ENCODE measurements at places on chromosomes 5 and 9.

DNA sequence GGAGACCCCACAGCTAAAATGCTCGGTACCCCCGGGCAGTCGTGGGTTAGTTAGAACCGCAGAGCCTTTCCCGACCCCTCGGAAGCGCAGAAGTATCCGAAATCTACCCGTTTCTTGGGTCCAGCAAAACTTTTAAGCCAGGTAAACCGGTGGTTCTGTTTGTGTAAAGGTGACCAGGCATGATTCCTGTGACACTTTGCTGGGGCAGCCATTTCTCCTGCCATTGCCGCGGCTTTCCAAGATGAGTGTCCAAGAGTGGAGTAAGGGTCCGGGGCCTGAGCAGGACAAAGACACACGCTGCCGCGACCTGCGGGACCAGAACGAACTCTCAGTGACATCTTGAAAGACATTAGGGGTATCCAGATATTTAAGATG, 655 bp downstream of the MARVELD2 start:
- peaks cover under 1% of the 10 kb centered on the region for H3K36me3 ChIP-seq
- peaks cover 9% of the 10 kb centered on the region for H3K4me1 ChIP-seq
- H3K27me3 ChIP-seq: no peaks in the 10 kb centered on the region
- peak overlapping the region; percentile 81 for H3K27ac ChIP-seq
- peak overlapping the region; percentile 83 for H3K4me3 ChIP-seq

- no peak overlapping the region for H3K27ac ChIP-seq
- no peak for DNase-seq
- H3K27me3 ChIP-seq: no peaks in the 10 kb centered on the region
These were observed 6.3 kb downstream of the PJA2 start for GRCh38 chr5:109403469-109403868.

- no peak overlapping the region for H3K27ac ChIP-seq
- no peak overlapping the region for H3K4me3 ChIP-seq
- no peaks in the 10 kb centered on the region for H3K27me3 ChIP-seq
- no peaks in the 10 kb centered on the region for H3K36me3 ChIP-seq
These were observed 75.3 kb downstream of the ADAMTS2 start for GRCh38 chr5:179269781-179270543.

DNA sequence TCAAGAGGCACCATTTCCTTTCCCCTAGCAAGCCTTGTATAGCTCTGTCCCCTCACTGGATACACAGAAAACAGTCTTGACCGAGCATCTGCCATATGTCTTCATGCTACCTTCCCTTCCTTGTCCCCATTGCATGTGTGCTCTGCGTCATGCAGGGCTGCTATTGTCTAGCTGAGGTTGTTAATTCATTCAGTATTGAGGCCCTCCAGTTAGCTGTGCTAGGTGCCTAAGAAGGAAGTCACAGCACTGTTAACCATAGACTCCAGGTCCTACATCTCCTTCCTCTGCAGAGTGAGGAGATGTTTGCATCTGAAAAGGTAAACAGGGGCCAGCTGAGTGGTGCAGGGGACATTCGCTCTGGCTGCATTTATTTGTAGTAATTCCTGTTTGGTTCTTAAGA, 48.2 kb downstream of the SLC1A3 start:
- no peak overlapping the region for H3K4me3 ChIP-seq
- H3K4me1 ChIP-seq: no peaks in the 10 kb centered on the region
- DNase-seq: no peak
- peaks cover 7% of the 10 kb centered on the region for H3K27me3 ChIP-seq
- no peak overlapping the region for H3K27ac ChIP-seq

DNA sequence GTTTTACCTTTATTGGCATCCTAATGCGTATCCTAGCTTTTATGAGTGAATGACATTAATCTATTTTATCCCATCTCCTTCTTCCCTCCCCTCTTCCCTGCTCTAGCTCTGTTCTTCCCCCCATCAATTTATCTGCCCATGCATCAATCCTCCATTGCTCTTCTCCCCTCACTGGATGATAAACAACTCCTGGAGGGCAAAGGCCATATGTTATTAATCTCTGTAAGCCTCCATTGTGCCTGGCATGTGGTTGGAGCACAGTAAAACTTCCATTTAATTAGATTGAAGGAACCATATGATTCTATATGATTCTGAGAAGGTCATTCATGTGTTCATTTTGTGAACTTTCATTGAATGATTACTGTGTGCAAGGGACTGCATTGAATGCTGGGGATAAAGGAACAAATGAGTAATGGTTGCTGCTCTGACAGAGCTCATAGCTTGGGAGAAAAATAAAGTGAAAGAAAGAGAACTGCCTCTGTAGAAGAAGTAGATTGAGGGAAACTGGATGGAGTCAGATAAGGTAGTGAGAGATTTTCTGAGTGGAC, 85.0 kb downstream of the MEGF10 start:
- no peaks in the 10 kb centered on the region for H3K4me1 ChIP-seq
- DNase-seq: no peak
- H3K27ac ChIP-seq: no peak overlapping the region
- no peaks in the 10 kb centered on the region for H3K36me3 ChIP-seq

DNA sequence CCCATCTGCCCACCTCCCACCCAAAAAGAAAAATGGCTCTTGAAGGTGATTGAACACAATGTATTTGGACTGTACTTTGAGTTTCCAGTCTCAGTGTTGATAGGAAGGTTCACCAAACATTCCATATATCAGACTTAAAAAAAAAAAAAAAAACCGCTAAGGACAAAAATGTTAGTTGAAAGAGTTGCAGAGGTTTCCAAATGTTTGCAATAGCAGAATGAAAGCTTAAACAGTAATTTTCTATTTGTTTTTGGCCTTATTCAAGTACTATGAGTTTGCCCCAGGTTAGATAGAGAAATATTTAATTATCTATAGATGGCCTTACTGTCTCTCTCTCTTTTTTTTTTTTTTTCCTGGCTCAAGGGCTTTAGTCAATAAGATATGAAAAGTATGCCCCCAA, 6.1 kb downstream of the LRRTM2 start:
- no peak overlapping the region for H3K4me3 ChIP-seq
- H3K27ac ChIP-seq: no peak overlapping the region
- DNase-seq: no peak
- peaks cover 19% of the 10 kb centered on the region for H3K4me1 ChIP-seq
- H3K36me3 ChIP-seq: no peaks in the 10 kb centered on the region

- H3K27ac ChIP-seq: no peak overlapping the region
- H3K27me3 ChIP-seq: no peaks in the 10 kb centered on the region
- no peaks in the 10 kb centered on the region for H3K4me1 ChIP-seq
- no peak overlapping the region for H3K4me3 ChIP-seq
- DNase-seq: no peak
These were observed 68.4 kb downstream of the SLC25A46 start for GRCh38 chr5:110807169-110807568.

DNA sequence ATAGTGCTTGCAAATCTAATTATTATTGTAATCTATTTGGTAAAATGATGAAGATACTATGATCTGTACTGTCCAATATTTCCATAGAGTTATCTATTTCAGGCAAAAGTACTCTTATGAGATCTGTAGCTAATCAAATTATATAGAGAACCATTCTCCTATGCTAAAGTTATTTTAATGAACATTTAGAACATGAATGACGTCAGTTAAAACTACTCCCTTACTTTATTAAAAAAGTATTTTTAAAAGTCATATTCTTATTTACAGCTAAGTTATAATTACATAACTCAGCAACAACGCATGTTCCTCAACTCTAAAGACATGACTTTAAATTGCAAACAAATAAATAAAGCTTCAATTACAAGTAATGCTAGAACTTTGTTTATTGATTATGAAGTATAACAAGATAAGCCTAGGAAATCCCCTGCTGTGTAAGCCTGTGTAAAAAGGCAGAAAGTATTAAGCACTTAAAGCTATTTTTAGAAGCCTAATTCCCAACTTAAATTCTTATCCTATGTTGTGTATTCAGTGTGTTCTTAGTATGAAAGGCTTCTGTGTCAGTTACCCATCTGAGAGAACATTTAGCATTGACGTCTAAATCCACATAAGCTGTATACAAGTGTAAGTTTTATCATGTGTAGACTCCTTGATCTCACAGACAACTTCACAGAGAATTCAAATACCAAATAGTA, 285.7 kb downstream of the HCN1 start:
- no peak for DNase-seq
- no peaks in the 10 kb centered on the region for H3K27me3 ChIP-seq
- H3K4me1 ChIP-seq: no peaks in the 10 kb centered on the region
- no peak overlapping the region for H3K4me3 ChIP-seq
- H3K27ac ChIP-seq: no peak overlapping the region

- no peaks in the 10 kb centered on the region for H3K4me1 ChIP-seq
- no peaks in the 10 kb centered on the region for H3K27me3 ChIP-seq
- no peak overlapping the region for H3K27ac ChIP-seq
- DNase-seq: no peak
- H3K36me3 ChIP-seq: no peaks in the 10 kb centered on the region
These were observed 386.0 kb upstream of the KLF4 start for GRCh38 chr9:107875571-107875980.

DNA sequence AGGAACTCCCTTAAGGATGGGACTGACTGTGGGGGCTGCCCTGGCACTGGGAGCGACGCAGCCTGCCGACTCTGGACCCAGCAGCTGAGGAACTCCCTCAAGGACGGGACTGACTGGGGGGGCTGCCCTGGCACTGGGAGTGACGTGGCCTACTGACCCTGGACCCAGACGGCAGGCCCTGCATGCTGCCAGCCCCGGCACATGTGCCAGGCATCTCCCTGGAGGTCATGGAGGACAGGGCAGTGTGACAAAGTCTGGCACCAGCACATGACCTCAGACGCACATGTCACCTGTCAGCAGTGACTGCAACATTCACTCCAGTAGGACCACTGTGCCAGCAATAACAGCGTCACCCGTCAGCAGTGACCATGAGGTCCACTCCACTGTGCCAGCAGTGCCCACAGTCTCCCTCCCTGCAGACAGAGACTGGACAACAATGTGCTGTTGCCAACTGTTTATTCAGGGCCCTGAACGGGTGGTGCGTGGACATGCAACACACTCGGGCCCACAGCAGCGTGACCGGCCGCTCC, 4.5 kb downstream of the FBXW5 start:
- H3K36me3 ChIP-seq: peaks cover 7% of the 10 kb centered on the region
- no peak overlapping the region for H3K4me3 ChIP-seq
- no peak overlapping the region for H3K27ac ChIP-seq
- peaks cover 3% of the 10 kb centered on the region for H3K4me1 ChIP-seq
- no peak for DNase-seq

- no peak for DNase-seq
- H3K4me3 ChIP-seq: no peak overlapping the region
- H3K36me3 ChIP-seq: no peaks in the 10 kb centered on the region
- H3K4me1 ChIP-seq: no peaks in the 10 kb centered on the region
- no peaks in the 10 kb centered on the region for H3K27me3 ChIP-seq
- no peak overlapping the region for H3K27ac ChIP-seq
These were observed 5.8 kb upstream of the GPSM1 start for GRCh38 chr9:136321561-136321960.

- peaks cover 15% of the 10 kb centered on the region for H3K4me1 ChIP-seq
- no peaks in the 10 kb centered on the region for H3K27me3 ChIP-seq
- H3K4me3 ChIP-seq: no peak overlapping the region
- H3K36me3 ChIP-seq: no peaks in the 10 kb centered on the region
- H3K27ac ChIP-seq: no peak overlapping the region
These were observed 7.4 kb downstream of the WHRN start for GRCh38 chr9:114497727-114498382.

DNA sequence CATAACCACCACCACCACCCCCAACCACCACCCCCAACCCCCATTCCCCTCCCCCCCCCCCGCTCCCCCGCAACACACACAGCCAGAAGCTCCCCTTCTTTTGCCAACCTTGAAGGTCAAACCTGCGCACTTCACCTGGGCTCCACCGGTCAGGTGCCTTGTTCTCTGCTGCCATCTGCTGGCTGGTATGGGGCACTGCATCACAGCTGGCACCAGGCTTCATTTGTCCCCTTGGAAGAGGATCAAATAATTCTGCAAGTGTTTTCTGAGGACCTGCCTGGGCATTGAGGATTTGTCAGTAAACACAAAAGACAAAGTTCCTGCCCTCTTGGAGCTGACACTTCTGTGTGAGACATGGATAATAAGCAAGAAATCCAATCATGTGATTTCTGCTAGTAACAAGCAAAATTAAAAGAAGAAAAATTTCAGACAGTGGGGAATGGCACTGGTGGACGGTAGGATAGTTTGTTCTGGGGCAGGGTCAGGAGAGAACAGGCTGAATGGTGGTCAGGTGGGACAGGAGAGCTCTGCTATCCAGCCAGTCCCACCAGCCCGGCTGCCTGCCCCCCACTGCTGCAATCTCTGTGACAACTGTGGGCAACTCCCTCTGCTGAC, 55.6 kb upstream of the LMX1B start:
- DNase-seq: peak; percentile 53
- no peaks in the 10 kb centered on the region for H3K4me1 ChIP-seq
- no peak overlapping the region for H3K4me3 ChIP-seq

- H3K27me3 ChIP-seq: no peaks in the 10 kb centered on the region
- no peak overlapping the region for H3K4me3 ChIP-seq
- H3K4me1 ChIP-seq: peaks cover 3% of the 10 kb centered on the region
These were observed 878 bp upstream of the HMCN2 start for GRCh38 chr9:130264414-130265350.

DNA sequence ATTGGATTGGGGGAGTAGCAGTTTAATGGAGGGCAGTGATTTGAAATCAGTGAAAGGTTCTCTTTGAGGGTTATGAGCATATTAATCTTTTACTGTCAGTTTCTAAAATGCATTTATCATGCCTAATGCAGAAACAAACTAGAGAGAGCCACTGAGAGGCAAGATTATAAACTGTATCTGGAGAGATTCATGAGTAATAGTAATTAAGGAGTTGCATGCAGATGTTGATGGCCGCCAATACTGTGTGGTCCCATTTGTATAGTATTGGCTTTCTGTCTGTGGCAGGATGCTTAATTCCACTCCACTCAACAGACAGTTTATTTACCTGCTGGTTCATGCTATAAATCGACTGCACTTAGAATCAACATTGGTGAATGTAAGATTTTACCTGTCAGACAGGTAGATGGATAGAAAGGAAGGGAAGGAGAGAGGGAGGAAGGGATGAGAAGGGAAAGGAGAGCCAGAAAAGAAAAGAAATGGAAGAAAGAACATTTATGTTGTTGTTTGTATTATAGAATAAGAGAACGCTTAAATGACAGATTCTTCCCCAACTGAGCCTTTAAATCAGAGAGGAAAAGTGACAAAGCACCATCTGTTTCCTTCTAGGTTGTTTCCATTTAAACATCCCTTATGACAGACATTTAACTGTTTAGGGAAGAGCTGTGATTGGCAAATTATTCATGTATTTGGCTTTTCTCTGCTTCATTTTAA, 146.5 kb downstream of the PAM start:
- H3K4me1 ChIP-seq: no peaks in the 10 kb centered on the region
- H3K4me3 ChIP-seq: no peak overlapping the region
- H3K36me3 ChIP-seq: no peaks in the 10 kb centered on the region
- no peak for DNase-seq

GRCh38 chr5:2011481-2012411, 129.0 kb upstream of the IRX4 start:
- DNase-seq: no peak
- H3K27ac ChIP-seq: no peak overlapping the region
- no peaks in the 10 kb centered on the region for H3K36me3 ChIP-seq
- no peak overlapping the region for H3K4me3 ChIP-seq

GRCh38 chr5:64742821-64743220, 25.7 kb downstream of the SREK1IP1 start:
- no peaks in the 10 kb centered on the region for H3K36me3 ChIP-seq
- no peak overlapping the region for H3K27ac ChIP-seq
- H3K4me3 ChIP-seq: no peak overlapping the region
- DNase-seq: no peak
- H3K27me3 ChIP-seq: no peaks in the 10 kb centered on the region

Data from Panc1 (cell line).